ENCODE measurements at places on chromosomes 12 and 14. TPM values are rescaled to one million over a fixed set of nuclear protein-coding genes. Genes with fewer than 3 reads are reported as not detected.

The C12orf57 gene
- 175 TPM for total RNA-seq

The CYP27B1 gene
- 3.5 TPM for total RNA-seq

The HPD gene
- 4.6 TPM for total RNA-seq

The CLEC4D gene
- total RNA-seq: 0.41 TPM

The RBM23 gene
- total RNA-seq: 93.6 TPM

DNA sequence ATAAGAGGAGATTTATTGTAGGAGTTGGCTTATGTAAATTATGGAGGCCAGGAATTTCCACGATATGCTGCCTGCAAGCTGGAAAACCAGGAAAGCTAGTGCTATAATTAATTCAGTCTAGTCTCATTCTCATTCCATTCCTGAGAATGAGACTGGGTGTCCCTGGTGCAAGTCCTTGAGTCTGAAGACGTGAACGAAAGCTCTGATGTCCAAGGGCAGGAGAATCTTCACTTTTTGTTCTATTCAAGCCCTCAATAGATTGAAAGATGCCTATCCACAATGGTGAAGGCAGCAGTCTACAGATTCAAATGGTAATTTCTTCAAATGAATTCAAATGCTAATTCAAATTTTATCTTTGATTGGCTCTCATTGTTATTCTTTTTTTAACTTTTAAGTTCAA is 851.1 kb upstream of the MGAT4C start:
- no peaks in the 10 kb centered on the region for H3K36me3 ChIP-seq
- H3K4me3 ChIP-seq: no peak overlapping the region
- no peaks in the 10 kb centered on the region for H3K4me1 ChIP-seq
- no peak for DNase-seq
- H3K27ac ChIP-seq: no peak overlapping the region

The EEA1 gene
- total RNA-seq: 30.2 TPM

The RFLNA gene
- total RNA-seq: 0.76 TPM

- no peak overlapping the region for H3K4me3 ChIP-seq
- no peaks in the 10 kb centered on the region for H3K36me3 ChIP-seq
- H3K4me1 ChIP-seq: peaks cover 2% of the 10 kb centered on the region
- no peaks in the 10 kb centered on the region for H3K27me3 ChIP-seq
- peak; percentile 56 for DNase-seq
- no peak overlapping the region for H3K27ac ChIP-seq
These were observed 66.0 kb downstream of the BMP4 start for GRCh38 chr14:53890611-53891101.

The ING4 gene
- total RNA-seq: 42.6 TPM

The ZCCHC8 gene
- total RNA-seq: 25.8 TPM

- H3K36me3 ChIP-seq: peaks cover 20% of the 10 kb centered on the region
- no peaks in the 10 kb centered on the region for H3K27me3 ChIP-seq
- H3K4me1 ChIP-seq: no peaks in the 10 kb centered on the region
- H3K27ac ChIP-seq: no peak overlapping the region
These were observed 11.2 kb downstream of the PRPF39 start for GRCh38 chr14:45095143-45095542.

GRCh38 chr14:91945751-91946621 is 1.5 kb downstream of the FBLN5 start:
- no peaks in the 10 kb centered on the region for H3K27me3 ChIP-seq
- H3K27ac ChIP-seq: no peak overlapping the region
- no peaks in the 10 kb centered on the region for H3K36me3 ChIP-seq
- peaks cover 4% of the 10 kb centered on the region for H3K4me1 ChIP-seq
- no peak for DNase-seq
- H3K4me3 ChIP-seq: peak overlapping the region; percentile 74

The GPRC5A gene
- 60.6 TPM for total RNA-seq

The OLR1 gene
- total RNA-seq: 6.7 TPM

The SYCP3 gene
- total RNA-seq: 0.25 TPM

DNA sequence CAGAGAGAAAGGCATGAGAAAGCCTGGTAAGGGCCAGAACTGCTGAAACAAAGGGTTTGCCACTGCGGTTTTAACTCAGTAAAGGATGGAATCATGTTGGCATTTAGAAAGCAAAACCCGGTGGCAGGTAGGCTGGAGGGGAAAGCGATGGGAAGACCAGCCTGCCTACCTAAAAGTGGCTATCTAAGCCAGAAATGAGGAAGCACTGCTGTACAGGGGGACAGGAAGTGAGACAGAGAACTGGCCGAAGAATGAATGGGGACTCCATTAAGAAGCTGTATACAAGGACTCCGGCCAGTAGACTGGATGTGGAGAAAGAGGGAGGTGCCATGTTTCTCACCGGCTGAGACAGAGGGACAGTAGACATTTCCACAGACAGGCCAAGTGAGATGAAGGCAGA is 48.2 kb downstream of the PPM1H start:
- H3K4me3 ChIP-seq: no peak overlapping the region
- H3K27me3 ChIP-seq: no peaks in the 10 kb centered on the region
- no peak overlapping the region for H3K27ac ChIP-seq
- no peak for DNase-seq
- no peaks in the 10 kb centered on the region for H3K36me3 ChIP-seq

DNA sequence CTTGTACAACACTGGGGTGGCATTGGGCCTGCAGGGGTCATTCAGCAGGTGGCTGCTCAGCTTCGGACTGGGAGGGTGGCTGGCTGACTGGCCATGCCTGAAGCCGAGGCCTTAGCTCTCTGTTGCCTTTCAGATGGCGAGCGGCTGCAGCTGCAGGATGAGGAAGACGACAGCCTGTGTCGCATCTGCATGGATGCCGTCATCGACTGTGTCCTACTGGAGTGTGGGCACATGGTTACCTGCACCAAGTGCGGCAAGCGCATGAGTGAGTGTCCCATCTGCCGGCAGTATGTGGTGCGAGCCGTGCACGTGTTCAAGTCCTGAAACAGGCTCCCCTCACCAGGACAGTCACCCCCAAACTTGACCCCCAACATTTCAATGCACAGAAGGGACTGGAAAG is 23.3 kb downstream of the RNF34 start:
- H3K4me3 ChIP-seq: no peak overlapping the region
- no peak overlapping the region for H3K27ac ChIP-seq
- H3K4me1 ChIP-seq: peaks cover 2% of the 10 kb centered on the region
- H3K36me3 ChIP-seq: peaks cover 25% of the 10 kb centered on the region

GRCh38 chr12:116077431-116077830 is 200.1 kb downstream of the MED13L start:
- H3K27ac ChIP-seq: no peak overlapping the region
- no peak for DNase-seq
- H3K4me1 ChIP-seq: no peaks in the 10 kb centered on the region
- no peaks in the 10 kb centered on the region for H3K27me3 ChIP-seq
- no peak overlapping the region for H3K4me3 ChIP-seq
- H3K36me3 ChIP-seq: no peaks in the 10 kb centered on the region

- H3K27me3 ChIP-seq: no peaks in the 10 kb centered on the region
- peak overlapping the region; percentile 9 for H3K27ac ChIP-seq
These were observed 14.5 kb upstream of the LLPH start for GRCh38 chr12:66144791-66145754.

The NKX2-8 gene
- not detected for total RNA-seq
